ENCODE measurements at places on chromosomes 2 and 18.

GRCh38 chr2:211737282-211737681, 801.3 kb downstream of the ERBB4 start:
- no peak for DNase-seq

GRCh38 chr2:103785432-103785831, 1023.6 kb downstream of the TMEM182 start:
- DNase-seq: no peak

GRCh38 chr18:60873708-60874107, 459.5 kb upstream of the CDH20 start:
- no peak for DNase-seq

DNA sequence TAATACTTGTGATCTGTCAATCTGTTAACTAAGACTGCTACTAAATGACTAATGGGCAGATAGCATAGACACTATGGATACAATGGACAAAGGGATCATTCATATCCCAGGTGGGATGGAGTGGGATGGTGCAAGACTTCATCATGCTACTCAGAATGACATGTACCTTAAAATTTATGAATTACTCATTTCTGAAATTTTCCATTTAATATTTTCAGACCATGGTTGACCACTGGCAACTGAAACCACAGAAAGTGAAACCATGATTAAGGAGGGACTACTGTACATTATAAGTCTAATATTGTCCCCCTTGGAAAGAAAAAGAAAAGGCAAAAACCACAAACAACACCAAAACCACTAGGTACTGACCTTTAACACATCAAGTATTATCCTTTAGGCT, 247.0 kb upstream of the SYT4 start:
- DNase-seq: no peak

DNA sequence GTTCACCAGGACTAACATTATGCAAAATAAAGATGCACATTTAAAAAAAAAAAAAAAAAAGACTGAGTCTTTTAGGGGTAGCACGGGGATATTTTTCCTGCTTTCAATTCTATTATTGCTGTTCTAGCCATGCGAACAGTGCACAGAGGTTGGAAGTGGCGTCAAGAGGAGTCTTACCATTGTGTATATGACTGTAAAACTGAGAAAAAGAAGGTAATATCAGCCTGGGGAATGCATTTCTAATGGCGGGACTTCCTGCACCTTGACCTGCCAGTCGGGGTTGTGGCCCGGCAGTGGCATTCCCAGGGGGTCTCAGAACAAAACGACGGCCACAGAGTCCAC, 48.5 kb upstream of the ATP6V1B1 start:
- DNase-seq: no peak

DNA sequence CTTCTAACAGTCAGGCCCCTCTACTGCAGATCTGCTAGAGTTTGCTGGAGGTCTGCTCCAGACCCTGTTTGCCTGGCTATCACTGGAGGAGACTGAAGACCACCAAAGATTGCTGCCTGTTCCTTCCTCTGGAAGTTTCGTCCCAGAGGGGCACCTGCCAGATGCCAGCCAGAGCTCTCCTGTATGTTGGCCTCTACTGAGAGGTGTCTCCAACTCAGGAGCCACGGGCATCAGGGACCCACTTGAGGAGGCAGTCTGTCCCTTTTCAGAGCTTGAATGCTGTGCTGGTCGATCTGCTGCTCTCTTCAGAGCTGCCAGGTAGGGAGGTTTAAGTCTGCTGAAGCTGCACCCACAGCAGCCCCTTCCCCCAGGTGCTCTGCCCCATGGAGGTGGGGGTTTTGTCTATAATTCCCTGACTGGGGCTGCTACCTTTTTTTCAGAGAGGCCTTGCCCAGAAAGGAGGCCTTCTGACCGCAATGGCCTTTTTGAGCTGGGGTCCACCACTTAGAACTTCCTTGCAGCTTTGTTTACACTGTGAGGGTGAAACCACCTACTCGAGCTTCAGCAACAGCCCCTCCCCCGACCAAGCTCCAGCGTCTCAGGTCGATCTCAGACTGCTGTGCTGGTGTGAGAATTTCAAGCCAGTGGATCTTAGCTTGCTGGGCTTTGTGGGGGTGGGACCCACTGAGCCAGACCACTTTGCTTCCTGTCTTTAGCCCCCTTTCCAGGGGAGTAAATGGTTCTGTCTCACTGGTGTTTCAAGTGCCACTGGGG, 566.0 kb downstream of the NR4A2 start:
- no peak for DNase-seq

DNA sequence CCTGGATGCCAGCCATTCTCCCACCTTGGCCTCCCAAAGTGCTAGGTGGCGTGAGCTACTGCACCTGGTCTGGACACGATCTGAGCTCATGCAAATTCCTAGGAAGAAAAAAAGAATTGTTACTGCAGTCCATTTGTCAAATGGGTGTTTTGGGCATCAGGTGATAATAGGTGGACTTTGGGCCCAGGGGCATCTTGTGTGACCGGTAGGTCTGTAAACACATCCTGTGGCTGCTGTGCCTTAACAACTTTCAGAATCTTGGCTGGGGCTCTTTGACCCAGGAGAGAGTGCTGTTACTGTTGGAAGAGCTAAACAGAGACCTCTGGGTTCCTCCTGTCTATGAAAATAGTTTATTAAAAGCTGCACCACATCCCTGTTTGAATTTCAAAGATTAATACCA, 34.9 kb upstream of the TFCP2L1 start:
- DNase-seq: no peak

DNA sequence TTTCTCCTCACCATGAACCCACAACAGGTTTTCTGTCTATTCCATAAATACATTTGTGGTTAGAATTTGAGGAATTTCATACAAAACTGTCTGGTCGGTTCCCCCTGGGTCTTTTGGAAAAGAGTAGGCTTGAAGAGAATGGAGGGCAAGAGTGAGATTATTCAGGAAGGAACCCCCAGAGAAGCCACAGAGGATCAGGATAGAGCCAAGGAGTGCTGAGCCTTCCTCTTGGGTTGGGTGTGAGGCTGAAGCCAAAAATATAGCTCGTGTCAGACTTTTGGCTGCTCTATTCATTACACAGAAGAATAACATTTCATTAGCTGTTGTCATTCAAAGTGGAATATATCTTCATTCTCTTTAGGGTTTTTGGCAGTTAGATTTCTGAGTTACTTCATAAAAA, 45.9 kb upstream of the YES1 start:
- no peak for DNase-seq

GRCh38 chr2:8298783-8299182, 383.1 kb upstream of the ID2 start:
- no peak for DNase-seq

GRCh38 chr18:62066102-62066818, 120.6 kb downstream of the PIGN start:
- DNase-seq: no peak

- DNase-seq: no peak
Observed at GRCh38 chr18:51857989-51858388, 482.0 kb upstream of the DCC start.

DNA sequence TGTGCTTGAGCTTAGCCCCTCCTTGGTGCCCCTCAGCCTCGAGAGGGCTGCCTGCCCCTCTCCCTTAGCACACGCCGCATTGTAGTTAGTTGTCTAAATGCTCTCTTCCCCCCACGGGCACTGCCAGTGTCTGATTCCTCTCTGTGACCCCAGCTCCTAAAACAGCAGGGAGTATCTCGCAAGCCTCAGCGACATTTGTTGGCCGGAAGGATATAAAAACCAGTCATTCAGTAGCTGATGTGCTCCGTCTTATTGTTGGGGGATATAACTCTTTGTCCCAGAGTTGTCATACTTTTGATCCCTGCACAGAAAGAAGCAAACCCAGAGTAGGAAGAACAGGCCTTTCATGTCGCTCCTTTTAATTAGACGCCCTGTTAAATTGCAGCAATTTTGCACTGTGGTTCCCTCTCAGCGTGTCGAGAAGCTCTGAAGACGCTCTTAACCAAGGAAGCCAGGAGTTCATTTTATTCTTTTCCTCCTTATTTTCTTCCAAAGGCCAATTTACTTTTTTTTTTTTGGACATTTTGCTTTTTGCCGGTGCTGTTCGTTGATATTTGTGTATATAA, 201.8 kb downstream of the KLHL29 start:
- DNase-seq: no peak

GRCh38 chr18:61556862-61557261, 223.6 kb downstream of the CDH20 start:
- no peak for DNase-seq
